ENCODE measurements at places on chromosomes 6 and 20. TPM values are rescaled to one million over a fixed set of nuclear protein-coding genes. Genes with fewer than 3 reads are reported as not detected.

Gene ROMO1
- total RNA-seq, result 128 TPM

Gene SLC22A2
- not detected for total RNA-seq

Gene BMP5
- 1.7 TPM for total RNA-seq

Gene NRN1
- 8.6 TPM for total RNA-seq

Gene YWHAB
- total RNA-seq, result 244 TPM

Gene SEMG1
- not detected for total RNA-seq

Gene FLRT3
- total RNA-seq, result 0.14 TPM

Gene GSTA2
- total RNA-seq, result not detected

Gene TRIM10
- not detected for total RNA-seq

Gene DSP
- total RNA-seq, result 0.22 TPM

Gene TRPC4AP
- total RNA-seq, result 101 TPM

Gene ZSCAN31
- 80.3 TPM for total RNA-seq

Gene HLA-DQA1
- not detected for total RNA-seq

Gene CD40
- 19.2 TPM for total RNA-seq

Gene XKR7
- total RNA-seq, result not detected

Gene SS18L1
- 12.9 TPM for total RNA-seq

Gene BPI
- not detected for total RNA-seq

Gene OR14J1
- not detected for total RNA-seq

Gene C6orf118
- not detected for total RNA-seq

Gene TNNC2
- total RNA-seq, result not detected

Gene SUMO4
- 5.5 TPM for total RNA-seq

Gene RNF182
- total RNA-seq, result 0.40 TPM

Gene EYA4
- total RNA-seq, result not detected

Gene SCGN
- total RNA-seq, result 0.13 TPM

Gene POLR1H
- total RNA-seq, result 17.7 TPM

Gene BCAS1
- total RNA-seq, result not detected

Gene SSTR4
- total RNA-seq, result not detected

Gene ANKRD66
- not detected for total RNA-seq

Gene CEP162
- 12.8 TPM for total RNA-seq

Gene GRM1
- under 0.01 TPM for total RNA-seq

Gene TRIM40
- total RNA-seq, result not detected

Gene C6orf141
- 7.8 TPM for total RNA-seq

All from thoracic aorta endothelial cell (primary cell).